Non-pigmented ciliary epithelial cell (primary cell): ENCODE measurements at places on chromosomes 2 and 18.

DNA sequence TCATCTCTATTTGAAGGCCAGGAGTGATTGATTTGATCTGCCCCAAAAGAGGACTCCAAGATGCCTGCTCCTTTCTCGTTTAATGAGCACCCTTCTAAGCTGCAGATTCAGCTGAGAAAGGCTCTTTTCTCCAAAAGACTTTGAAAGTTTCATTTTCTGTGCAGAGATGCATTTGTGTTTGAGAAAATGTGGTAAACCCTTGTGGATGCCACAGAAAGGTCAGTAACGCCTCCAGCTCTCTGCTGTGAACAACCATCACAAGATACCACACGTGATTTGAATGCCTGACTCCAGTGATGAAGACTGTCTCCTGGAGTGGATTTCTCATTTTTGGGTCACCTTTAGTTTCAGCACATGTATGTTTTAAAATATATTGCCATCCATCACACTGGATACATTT is 35.0 kb upstream of the CCDC85A start:
- no peak for DNase-seq

DNA sequence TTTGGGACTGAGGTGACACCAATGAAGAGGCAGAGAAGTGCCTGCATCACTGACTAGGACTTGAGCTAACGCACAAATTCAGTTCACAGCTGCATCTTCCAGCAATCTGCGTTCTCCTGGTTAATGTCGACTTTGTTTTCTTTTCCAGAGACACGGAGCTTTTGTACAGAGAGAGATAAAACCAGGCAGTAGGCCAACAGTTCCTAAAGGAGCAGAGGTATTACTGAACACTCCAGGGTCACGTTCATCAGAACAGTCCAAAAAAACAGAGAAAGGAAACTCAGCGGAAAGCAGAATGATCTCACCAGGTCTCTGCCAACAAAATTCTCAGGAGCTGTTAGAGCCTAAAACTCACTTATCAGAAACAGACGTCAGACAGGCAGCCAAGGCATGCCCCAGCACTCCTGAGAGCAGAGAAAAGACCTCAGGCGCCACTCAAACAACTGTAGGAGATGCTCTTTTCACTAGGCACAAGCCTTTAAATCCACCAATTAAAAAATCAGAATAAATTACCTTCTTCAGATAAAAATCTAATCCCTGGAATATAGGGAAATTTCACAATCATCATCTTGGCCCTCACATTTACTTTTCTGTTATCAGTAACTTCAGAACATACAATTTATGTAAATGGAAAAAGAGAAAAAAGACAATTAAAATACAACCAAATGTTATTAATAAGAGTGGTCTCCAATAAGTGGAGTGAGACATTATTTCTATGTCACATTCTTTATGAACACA is 95.9 kb upstream of the SPTBN1 start:
- DNase-seq, result peak; percentile 19

GRCh38 chr2:68565858-68566257 is 77.5 kb upstream of the PROKR1 start:
- DNase-seq, result no peak

DNA sequence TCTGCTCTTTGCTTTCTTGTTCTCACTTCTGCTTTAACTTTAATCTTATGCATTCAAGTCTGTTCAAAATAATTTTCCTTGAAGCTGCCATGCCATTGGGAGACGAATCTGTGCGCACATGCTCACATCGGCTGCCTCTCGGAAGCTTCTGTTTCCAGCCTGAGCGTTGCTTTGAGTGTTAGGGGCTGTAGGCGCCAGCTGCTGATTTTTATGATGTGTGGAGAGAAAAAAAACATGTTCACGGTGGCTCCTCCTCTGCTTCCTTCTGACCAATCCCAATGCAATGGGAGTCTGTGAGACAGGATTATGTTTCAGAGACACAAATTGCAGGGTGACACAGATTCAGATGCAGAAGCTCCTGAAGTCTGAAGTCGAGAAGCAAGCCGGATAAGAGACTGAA is at the start of gene MC4R:
TSS of gene MC4R (minus strand) at position 180 of the 400 bp plus-strand sequence. CDS start 426 bp downstream, outside the sequence.
- DNase-seq, result peak; percentile 57

- DNase-seq, result no peak
These were observed 25.9 kb downstream of the TTLL4 start for GRCh38 chr2:218736531-218736930.

GRCh38 chr2:162113776-162114168 is 38.3 kb downstream of the GCG start:
- no peak for DNase-seq

DNA sequence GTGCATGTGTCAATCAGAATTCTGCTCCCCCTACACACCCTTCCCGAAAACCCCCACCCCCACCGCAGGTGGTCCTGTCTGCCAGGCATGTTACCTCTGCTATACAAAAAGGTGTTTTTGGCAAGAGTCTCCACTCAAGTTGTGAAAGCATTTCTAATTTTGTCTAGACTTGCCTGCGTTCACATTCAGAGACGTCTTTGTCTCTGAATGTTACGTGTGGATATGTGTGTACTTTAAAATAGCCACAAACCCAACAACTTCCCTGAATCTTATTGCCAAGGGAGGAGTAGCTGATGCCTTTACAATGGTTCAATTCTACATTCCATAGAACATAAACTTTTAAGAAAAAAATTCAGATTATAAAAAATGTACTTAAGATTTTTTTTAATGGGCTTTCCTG is 66.6 kb downstream of the ITGA4 start:
- DNase-seq, result no peak

DNA sequence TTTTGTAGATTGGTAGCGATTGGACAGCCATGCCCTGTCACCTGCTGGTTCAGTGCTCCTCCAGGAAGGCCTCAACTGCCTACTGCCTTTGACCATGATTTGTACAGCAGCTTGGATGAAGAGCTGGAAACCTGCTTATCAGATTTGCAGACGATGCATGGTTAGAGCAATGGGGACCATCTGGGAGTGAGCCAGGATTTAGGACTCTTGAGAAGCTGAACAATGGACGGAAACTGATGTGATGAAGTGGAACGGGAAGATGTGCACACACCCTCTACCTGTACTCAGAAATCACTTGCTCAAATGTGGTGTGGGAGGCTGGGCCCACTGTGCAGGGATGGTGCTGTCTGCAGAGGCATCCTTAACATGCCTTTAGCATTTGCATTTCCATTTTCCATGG is 57.2 kb downstream of the NCK2 start:
- DNase-seq, result no peak

- no peak for DNase-seq
These were observed 54.3 kb upstream of the RGPD4 start for GRCh38 chr2:107772353-107772752.

DNA sequence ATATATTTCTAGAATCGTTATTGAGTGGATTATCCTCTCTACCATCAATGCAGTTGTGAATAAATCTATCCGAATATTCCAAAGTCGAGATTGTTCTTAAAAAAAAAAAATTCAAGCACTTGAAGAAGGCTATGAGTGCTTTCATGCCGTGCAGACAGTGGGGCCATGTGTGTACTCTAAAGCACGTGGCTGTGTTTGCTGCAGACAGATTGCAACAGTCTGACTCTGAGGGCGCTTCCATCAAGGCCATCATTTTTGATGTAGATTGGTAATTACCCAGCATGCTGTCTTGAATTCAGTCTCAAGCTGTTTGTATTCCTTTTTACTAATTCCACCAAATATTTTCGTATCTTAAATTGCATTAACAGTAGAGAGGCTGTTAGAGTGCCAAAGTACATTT is 325.9 kb upstream of the LINC00305 start:
- DNase-seq, result no peak

- DNase-seq, result no peak
These were observed 244.6 kb upstream of the HNRNPA3 start for GRCh38 chr2:176967911-176968450.

- no peak for DNase-seq
These were observed 12.7 kb upstream of the FHOD3 start for GRCh38 chr18:36284671-36285295.

GRCh38 chr2:112949456-112949855 is 28.4 kb upstream of the IL36G start:
- no peak for DNase-seq

DNA sequence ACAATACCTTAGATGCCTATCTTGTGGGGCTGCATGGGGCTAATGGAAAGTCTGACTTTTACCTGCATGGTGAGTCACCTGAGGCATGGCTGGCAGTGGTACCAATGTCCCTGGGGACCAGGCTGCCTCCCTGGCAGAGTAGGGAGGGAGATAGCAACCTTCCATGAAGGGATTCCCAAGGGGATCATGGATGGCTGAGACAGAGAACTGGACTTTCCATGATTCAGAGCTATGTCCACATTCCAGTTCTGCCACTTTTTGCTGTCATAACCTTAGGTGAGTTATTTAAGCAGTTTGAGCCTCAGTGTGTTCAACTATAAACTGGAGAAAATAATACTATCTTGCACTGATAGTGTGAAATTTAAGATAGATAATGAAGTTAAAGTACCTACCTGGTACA is 178.6 kb downstream of the SETBP1 start:
- no peak for DNase-seq

DNA sequence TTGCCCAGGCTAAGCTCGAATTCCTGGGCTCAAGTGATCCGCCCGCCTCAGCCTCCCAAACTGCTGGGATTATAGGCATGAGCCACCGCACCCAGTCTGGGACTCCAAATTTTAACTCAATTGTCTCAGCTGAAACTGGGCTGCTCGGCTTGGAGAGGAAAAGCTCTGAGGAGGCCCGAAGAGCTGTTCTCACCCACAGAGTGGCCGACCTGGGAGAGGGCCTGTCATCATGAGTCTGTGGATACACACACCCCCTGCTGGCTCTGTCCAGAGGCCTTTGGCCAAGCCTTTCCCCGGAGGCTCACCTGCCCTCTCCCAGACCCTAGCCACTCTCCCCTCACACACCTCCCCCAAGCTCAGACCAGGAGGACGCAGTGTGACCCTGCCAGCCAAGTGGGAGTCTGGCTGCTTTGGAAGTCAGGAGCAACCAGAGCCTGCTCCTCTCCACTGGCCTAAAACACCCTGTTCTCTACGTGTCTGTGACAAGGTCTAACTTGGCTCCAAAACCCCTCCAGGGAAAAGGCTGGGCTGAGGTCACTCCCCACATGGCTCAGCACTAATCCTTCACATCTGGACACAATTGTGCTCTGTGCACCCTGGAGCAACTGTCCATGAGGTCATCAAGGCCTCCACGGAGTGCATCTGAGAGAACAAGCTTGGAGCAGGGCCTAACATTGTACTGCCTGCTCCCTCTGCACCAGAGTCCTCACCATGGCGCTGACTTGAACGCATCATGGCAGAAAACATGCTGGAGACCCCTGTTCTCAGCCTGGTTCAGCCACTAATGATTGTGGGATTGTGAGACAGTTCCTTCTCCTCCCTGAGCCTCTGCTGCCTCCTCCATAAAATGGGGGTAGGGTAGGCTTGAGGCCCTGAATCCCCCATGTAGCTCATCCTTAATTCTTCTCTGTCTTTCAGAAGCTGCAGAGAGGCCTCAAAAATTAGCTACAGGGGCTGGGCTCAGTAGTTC is 49.9 kb upstream of the RAB6C start:
- DNase-seq, result peak; percentile 15

DNA sequence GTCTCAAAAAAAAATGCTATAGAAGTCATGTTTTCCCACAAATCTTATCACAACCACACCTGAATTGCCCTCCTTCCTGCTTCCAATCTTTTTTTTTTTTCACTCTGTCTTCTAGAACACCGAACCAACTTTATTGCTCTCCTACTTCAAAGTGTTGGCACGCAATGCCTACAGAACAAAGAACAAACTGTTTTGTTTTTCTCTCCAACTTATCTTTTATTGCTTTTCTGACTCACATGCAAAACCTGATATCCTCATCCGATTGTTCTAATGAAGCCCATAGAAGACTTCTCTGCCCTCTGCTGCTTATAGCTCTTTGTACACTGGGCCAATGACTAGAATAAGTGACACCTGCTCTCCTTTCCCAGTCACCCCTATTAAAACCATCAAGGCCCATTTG is 602.8 kb downstream of the EPHA4 start:
- no peak for DNase-seq

DNA sequence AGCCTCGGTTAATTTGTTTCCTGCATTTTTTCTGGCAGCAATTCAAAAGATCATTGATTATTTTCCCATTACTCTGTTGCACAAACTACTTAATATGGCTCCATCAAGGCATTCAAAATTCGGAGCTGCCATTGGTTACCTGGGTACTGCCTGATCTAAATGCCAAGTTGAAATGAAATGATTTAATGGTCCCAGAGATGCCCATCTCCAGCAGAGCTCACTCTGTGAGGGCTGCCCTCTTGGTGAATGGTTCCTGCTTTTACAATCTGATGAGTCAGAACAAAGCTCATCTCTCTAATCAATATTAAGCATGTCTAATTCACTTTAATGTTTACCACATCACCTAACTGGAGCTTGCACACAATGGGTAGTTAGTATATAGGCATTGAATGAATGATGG is 126.1 kb downstream of the CTNNA2 start:
- no peak for DNase-seq

DNA sequence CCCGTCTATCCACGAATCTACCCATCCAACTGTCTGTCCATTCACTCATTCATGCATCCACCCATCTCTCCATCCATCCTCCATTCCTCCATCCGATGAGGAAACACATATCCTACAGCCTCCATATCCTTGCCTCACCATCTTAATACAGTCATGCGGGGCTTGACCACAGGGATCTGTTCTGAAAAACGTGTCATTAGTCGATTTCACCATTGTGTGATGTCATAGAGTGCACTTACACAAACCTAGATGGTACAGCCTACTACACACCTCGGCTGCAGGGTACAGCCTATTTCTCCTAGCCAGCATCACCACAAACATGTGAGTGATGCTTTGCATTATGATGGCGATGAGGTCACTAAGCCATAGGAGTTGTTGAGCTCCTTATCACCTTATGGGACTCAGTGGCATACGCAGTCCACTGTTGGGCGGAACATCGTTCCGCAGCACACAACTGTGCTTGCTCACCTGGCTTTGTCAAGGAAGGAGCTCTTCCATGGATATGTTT is 1.9 kb upstream of the NT5DC4 start:
- no peak for DNase-seq

- no peak for DNase-seq
These were observed 41.5 kb downstream of the CWC22 start for GRCh38 chr2:179965291-179966258.

DNA sequence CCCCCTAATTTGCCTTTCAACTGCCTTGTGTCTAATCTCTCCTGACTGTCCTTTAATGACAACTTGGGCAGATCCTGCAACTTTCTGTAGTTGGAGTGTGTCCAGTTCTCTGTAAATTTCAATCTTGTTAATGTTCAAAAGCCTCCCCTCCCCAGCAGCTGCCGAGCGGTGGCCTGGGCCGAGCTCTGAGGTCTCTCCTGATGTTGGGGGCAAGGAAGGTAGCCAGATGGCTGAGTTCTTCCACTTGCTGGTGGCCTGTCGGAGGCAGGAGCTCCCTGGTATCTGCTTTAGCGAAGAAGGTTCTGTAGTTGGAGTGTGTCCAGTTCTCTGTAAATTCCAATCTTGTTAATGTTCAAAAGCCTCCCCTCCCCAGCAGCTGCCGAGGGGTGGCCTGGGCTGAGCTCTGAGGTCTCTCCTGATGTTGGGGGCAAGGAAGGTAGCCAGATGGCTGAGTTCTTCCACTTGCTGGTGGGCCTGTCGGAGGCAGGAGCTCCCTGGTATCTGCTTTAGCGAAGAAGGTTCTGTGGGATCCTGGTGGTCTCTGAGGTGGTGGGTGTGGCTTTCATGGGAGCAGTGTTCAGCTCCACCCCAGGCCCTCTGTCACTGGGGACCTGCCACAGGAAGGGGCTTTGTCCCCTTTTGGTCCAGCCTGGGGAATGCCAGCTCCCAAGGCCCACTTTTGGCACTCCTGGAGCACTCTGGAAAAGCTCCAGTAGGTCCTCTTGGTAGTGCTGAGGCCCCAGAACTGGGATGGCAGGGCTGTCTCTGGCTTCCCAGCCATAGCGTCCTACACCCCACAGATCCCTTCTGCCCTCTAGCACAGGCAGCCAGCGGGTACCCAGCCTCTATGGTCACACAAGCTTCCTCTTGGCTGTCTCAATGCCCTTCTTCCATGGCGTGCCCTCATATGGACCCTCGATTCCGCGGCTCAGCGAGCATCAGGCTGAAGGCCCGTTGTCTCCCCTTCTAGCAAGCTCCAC is 211.9 kb downstream of the ALPK2 start:
- DNase-seq, result peak; percentile 45
